ENCODE measurements at places on chromosomes 4 and X.

GRCh38 chr4:147134536-147135210 is 189.0 kb upstream of the TTC29 start:
- no peak for DNase-seq

GRCh38 chr4:41319553-41319952 is 62.8 kb downstream of the UCHL1 start:
- DNase-seq, result no peak

- no peak for DNase-seq
Observed at GRCh38 chr4:150990250-150990649, 24.8 kb downstream of the LRBA start.

- no peak for DNase-seq
Observed at GRCh38 chr4:53520116-53520515, 71.2 kb downstream of the LNX1 start.

DNA sequence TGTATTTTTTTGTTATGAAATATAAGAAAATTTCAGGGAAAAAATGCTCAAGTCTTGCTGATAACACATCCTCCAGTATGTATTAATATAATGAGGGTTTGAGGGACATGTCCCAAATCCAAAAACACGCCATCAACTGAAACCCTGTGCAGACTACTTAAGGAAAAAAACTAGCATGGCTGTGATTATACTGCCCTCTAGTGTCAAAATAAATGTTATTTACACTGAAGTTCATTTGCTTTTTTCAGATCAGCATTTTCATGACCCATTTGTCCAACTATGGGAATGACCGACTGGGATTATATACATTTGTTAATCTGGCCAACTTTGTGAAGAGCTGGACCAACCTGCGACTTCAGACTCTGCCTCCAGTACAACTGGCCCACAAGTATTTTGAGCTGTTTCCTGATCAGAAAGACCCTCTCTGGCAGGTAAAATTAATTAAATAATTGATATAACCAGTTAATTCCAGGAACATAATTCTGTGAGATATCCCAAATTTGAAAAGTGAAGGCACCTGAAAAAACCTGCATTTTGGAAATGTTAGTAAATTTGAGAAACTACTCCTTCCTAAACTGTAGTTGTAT is 128.5 kb downstream of the PRSS12 start:
- peak; percentile 87 for DNase-seq

DNA sequence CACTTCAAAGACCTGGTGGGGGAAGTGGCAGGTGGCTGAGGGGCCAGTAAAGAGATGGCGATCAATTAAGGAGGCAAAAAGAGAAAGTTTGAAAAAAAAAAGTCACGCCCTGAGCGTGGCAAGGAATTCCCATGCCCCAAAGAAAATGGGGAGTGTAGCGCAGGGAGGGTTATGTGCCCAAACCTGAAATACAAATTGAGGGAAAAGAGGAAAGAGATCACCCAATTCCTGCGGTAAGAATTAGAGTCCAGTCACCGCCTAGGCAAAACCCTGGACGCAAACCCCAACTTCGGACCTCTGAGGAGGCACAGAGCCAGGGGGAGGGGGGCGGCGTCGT is 595 bp downstream of the ENOX2 start:
- no peak for DNase-seq

DNA sequence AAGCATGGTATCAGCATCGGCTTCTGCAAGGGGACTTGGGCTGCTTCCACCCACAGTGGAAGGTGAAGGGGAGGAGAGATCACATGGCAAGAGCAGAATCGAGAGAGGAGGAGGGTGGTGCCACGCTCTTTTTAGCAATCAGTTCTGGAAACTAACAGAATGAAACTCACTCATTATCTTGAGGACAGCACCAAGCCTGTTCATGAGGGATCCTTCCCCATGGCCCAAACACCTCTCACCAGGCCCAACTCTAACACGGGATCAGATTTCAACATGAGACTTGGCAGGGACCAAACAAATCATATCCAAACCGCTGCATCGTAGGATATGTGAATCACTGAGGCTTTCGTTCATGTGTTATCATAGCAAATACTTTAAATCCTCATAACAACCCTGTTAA is 125.5 kb downstream of the GPC3 start:
- DNase-seq, result no peak

DNA sequence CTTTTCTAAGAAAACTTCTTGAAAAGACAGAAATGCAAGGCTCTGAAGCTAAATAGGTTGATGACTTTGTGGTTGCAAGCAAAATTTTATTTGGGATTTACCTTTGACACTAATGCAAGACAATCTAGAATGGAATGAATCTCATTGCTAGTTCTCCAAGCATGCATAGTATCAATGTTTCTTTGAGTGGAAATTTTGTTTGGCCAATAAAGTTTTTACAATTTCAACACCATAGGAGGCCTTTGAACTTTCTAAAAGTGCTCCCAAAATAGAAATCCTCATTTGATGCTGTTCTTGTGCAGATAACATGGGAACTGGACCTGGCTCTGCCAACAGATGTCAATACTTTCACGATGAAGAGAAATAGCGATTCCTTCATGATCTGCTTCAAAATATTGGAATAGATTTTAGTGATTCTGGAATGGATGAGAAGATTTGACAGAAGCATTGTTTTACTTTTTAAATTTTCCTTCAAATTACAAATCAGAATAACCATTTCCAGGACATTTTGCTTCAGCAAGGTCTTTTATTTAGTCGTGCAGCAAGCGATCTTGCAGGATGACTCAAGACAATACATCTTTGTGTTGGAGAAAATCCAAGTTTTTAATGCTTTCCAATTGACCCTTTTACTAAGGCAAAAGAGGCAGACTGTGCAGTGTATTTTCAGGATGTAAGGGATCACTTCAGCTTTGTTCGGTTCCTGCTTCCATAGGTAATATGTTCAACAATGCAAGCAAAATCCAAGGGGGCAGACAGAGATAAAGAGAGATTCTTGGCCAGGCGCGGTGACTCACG is 51.7 kb upstream of the OTUD4 start:
- no peak for DNase-seq

GRCh38 chrX:66024570-66024969 is 15.3 kb downstream of the VSIG4 start:
- no peak for DNase-seq

DNA sequence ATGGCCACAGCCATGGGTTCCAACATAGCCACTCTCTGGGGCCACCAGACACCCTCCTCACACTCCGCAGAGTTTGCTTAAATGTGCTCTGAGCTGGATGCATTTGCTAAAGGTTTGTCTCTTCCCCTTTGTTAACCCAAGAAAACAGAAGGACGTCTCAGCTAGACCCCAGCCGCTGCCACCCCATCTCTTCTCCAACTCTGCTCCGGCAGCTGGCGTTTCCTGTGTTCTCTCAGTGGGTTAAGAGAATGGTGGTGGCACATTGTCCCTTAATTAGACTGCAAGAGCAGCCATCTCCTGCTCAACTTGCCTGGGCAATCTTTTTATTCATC is 43.7 kb upstream of the FAM9C start:
- DNase-seq, result no peak

DNA sequence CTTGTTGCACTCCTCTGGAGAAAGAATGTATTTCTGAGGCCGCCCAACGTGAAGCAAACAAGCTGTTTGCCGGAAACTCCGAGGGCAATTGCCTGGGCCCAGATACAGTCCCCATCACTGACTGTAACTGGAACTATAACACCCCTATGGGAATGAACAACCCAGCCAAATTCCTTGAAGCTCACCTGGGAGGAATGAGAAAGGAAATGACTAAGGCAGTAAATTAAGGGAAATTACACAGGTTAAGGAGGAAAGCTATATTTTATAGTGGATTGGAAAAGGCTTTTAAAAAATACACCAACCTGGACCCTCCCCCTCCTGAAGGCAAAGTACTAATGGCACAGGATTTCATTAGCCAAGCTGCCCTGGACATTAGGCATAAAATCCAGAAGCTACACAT is 11.7 kb upstream of the HERC5 start:
- DNase-seq, result no peak

GRCh38 chrX:22313766-22314165 is 41.1 kb downstream of the CBLL2 start:
- DNase-seq, result no peak

- DNase-seq, result peak; percentile 51
Observed at GRCh38 chr4:162497564-162498167, 333.9 kb upstream of the FSTL5 start.

DNA sequence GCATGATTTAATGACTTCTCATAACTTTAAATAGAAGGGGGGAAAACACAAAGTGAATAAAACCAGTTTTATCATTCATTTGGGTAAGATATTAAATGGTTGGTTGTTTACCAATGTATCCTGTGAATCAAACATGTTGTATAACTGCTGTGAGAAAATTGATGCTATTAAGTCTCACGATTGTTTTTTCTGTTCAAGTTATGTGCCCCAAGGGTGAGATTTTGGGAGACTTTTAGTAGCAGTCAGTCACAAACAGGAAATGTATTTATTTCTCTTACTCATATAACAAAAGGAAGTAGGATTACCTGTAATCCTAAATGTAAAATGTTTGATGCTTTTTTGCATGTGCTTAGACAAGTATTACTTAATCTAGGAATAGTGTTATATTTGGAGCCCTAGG is 39.2 kb downstream of the MTHFD2L start:
- DNase-seq, result no peak

DNA sequence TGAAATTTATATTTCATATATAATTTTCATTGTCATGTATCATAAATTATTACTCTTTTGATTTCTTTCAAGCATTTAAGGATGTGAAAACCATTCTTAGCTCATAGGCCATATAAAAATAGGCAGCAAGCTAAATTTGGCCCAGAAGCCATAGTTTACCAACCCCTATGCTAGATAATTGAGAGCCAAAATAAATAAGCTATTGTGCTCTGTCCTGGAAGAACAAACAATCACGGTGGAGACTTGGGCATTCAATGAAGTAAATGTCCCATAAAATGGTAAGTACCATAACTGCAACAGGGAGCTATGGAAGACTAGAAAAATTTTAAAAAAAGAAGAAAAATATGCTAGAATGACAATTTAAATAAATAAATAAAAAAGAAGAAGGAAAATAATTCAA is 60.9 kb upstream of the PACRGL start:
- no peak for DNase-seq

DNA sequence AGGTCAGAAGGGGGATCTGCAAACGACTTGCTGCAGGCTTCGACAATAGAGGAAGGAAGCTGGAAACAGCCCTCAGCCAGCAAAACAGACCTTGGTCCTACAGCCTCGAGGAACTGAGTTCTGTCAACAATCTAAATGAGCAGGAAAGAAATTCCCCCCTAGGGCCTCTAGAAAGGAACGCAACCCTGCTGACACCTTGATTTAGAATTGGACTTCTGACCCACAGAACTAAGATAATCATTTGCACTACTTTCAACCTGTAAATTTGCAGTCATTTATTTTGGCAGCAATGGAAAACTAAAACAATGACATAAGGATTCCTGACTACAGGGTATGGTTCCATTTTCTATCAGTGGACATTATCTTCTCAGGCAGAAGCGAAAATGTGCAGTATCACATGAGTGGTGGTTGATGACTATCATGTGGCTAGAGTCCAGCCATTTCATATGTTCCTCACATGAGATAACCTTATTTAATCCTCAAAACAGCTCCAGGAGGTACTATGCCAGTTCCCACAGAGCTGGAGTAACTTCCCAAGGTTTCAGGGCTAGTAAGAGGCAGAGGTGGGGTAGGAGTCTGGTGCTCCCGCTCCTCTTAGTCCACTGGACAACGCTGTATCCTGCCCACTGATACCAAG is 61.6 kb downstream of the SAT1 start:
- peak; percentile 37 for DNase-seq

DNA sequence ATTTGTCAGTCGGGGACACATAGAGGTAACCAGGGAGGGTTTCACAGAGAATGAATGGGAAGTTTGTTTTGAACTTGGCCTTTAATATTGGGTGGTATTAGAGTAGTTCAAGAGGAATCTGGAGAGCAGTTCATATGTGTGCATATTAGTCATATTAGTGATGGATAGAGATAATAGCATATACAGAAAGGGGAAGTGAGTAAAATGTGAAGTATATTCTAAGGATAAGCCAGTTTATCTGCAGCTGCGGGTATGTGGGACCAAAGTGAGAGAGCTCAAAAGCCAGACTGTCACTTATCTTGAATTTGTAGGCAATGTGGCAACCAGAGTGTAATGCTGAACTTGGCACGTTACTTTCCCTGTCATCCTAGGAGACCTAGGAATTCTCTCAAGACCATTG is 169.9 kb downstream of the AFF2 start:
- no peak for DNase-seq

GRCh38 chr4:107246761-107247160 is 210.6 kb upstream of the DKK2 start:
- DNase-seq, result no peak

GRCh38 chrX:115968436-115969252 is 201.9 kb upstream of the AGTR2 start:
- peak; percentile 85 for DNase-seq

- DNase-seq, result no peak
Observed at GRCh38 chr4:4271912-4272311, 18.0 kb downstream of the LYAR start.

DNA sequence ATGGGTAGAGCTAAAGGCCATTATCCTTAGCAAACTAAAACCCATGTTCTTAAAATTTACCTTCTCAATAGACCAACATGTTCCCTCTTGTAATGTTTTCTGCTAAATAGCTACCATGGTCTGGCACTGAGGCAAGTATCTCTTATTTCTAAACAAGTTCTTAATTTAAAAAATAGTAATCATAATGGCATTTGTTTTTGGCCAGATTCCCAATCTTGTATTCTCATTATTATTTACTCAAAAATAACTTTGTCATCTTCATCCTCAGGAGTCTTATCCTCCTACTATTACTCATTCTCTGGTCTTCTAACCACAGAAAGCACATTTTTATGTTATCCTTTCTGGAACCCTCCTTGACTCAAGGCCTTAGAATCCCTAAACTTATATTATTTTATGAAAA is 931.2 kb downstream of the CCSER1 start:
- DNase-seq, result no peak

DNA sequence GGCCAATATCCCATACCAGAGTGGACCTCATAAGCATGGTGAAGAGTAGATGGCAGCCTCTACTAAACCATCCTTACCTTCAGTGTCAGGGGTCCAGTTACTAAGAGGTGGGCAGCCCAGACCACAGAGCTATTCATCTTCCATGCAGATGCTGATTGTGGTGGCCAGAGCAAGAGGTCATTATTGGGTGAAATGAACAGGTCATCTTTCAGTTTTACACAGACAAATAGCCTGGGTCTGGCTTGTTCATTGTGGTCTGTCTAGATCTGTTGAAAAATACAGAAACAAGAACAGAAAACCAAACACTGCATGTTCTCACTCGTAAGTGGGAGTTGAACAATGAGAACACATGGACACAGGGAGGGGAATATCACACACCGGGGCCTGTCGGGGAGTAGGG is 71.3 kb downstream of the PAK3 start:
- no peak for DNase-seq

GRCh38 chr4:4729206-4729605 is 130.3 kb upstream of the MSX1 start:
- no peak for DNase-seq

DNA sequence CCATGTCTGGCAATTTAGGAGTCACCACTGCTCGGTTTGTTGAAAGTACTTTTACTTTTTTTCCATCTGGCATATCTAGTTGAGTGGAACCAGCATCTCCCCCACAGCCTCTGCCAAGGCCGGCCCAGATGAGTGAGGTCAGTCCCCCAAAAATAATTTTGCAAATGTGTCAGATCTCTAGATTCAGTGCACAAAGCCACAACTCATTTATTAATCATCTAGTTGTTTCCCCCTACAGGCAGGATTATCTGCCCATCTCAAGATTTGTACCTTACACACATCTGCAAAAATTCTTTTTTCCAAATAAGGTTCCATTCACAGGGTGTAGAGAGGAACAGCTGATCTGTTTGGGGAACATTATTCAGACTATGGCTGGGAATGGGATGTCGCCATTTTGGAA is 174.0 kb upstream of the MXRA5 start:
- DNase-seq, result no peak
